ENCODE measurements at places on chromosomes 12 and 14.

- no peak for DNase-seq
Observed at GRCh38 chr14:29486132-29486531, 441.5 kb downstream of the PRKD1 start.

GRCh38 chr12:29051221-29051620 lies 97.9 kb upstream of the FAR2 start:
- no peak for DNase-seq

- no peak for DNase-seq
Observed at GRCh38 chr12:54036620-54037359, 3.9 kb downstream of the HOXC5 start.

DNA sequence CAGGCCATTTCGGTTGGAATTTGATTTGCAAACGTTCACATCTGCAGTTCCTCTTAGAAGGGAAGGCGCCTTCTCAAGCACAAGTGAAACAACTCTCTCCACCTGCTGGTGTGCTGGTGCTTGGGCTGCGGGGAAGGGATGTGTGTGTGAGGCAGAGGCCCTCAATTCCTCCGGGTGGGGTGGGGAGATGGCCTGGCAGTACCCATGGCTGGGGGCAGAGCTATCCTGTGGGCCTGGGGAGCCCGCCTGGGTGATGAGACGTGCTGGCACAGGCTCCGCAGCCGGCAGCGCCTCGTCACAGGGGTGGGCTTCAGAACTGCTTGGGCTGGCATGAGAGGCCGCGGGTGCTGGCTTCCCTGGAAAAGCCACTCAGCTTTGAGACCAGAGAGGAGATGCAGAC lies 28.9 kb upstream of the TDRD9 start:
- DNase-seq, result no peak

GRCh38 chr12:13211859-13212664 lies 15.5 kb downstream of the EMP1 start:
- DNase-seq, result peak; percentile 63

- DNase-seq, result no peak
Observed at GRCh38 chr12:18898470-18898869, 160.6 kb downstream of the CAPZA3 start.

DNA sequence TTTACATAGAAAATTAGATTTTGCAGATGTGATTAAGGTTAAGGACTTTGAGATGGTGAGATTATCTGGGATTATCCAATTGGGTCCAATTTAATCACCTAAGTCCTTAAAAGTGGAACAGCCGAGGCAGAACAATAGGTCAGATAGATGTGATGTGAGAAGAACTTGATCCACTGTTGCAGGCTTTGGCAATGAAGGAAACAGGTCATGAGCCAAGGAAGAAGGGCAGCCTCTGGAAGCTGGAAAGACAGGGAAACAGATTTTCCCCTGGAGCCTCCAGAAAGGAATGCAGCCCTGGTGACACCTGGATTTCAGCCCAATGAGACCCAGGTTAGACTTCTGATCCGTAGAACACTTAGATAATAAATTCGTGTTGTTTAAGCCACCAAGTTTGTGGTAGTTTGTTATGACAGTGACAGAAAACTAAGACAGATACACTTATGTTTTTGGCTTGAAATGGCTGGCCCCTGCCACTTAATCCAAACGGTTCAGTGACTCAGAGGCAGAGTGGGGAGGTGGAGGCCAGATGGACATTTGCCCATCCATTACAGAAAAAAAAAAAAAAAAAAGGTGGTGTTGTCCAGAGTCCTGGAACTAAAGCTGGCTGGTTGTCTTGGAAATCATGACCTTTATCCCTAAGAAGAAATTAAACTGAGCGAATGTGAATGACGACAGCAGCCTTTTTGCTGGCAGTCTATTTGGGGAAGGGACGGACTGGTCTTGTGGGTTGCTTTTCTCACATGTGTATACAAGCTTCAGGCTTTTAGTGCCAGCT lies 181.9 kb upstream of the NRXN3 start:
- DNase-seq, result no peak

DNA sequence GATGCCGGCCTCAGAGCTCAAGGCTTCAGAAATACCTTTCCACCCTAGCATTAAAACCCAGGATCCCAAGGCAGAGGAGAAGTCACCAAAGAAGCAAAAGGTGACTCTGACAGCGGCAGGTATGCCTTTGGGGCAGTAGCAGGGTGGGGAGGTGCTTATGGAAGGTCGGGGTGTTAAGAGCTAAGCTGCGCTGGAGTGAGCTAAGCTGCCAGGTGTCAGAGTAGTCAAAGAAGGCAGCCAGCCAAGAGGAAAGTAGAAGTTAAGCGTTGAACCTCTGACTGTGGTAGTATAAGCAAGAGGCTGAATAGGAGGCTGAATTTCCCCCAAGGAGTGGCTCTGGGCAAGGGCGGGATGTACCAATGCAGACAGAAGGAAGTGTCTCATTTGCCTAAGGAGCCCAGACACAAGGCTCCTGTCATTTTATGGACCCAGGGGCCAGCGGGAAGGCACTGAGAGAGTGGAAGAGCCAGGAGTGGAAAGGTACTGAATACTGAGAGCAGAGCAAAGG lies 29.2 kb downstream of the DYRK4 start:
- no peak for DNase-seq

DNA sequence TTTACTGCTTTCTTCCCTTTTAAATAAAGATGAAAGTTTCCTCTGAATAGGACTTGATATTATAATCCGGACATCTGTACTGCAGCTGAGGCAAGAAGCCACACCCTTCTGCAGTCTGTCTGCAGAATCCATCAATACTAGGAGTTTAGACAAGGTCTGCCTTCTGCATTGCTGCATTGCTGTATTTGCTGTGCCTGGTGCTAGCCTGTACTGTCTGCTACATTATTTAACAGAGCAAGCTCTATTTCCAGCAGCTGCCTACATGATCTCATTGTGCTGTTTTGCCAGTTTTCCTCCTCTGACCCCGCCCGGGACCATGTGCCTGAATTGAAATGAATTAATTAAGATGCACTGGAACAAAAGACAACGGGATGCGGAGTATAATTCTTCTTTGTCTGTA lies 1.7 kb downstream of the TUBA1A start:
- DNase-seq, result no peak

GRCh38 chr12:118418385-118419057 lies 42.2 kb downstream of the SUDS3 start:
- no peak for DNase-seq

DNA sequence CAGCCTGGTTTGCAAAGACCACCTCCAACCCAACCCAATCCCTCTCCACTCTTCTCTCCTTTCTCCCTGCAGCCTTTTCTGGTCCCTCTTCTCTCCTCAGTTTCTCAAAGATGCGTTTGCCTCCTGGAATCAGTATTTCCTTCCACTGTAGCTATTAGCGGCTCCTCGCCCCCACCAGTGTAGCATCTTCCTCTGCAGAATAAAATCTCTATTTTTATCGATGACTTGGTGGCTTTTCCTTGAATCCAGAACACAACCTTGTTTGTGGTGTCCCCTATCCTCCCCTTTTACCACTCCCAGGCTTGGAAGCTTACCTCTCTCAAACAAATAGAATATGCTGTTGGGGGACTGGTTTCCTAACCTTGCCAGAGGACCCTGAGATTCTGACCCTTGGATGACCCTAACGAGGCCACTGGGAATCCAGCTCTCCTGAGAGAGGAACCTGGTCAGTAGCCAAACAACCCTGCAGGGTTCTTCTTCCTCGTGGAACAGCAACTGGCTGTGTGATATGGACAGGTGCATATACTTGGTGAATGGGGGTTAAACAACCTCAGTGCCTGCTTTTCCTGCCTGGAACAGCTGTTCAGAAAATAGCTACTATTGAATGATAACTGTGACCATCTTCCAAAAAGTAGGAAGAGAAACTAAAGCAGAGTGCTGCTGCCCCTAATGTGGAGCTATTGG lies 4.4 kb downstream of the WNT1 start:
- DNase-seq, result no peak

GRCh38 chr12:40693207-40693821 lies 1.1 kb downstream of the CNTN1 start:
- no peak for DNase-seq

DNA sequence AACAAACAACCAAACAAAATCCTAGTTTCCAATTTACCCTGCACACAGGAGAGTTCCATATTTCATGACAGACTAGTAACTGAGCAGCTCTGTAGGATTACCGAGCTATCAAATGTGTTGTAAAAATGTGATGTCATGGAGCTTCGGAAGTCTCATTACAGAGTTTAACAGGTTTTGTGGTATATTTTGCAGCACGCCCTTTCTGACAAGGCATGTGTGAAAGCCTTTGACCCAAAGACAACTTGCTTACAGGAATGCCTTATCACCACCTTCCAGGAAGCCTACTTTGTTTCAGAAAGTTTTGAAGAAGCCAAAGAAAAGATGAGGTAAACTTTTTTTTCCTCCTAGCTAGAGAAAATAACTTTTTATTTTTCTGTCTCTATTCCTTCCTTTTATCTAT lies 92.4 kb downstream of the TPH2 start:
- DNase-seq, result no peak

DNA sequence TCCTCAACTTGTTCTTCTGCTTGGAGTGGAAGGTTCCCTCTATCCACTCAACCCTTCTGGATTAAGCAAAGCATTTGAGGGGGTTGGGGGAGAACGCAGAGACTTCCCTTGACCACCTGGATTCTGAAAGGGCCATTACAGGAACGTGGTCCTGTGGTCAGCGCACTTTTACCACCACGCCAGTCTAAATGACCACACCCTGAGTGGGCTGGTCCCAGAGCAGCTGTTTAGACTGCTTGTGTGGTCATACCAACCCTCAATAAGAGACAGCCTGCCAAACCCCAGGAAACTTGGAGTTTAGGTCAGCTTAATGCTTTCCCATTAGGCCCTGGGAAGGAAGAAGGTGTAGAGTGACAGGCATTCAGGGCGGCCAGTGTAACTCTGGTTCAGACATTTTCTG lies 165.5 kb upstream of the ATP2B1 start:
- DNase-seq, result no peak

DNA sequence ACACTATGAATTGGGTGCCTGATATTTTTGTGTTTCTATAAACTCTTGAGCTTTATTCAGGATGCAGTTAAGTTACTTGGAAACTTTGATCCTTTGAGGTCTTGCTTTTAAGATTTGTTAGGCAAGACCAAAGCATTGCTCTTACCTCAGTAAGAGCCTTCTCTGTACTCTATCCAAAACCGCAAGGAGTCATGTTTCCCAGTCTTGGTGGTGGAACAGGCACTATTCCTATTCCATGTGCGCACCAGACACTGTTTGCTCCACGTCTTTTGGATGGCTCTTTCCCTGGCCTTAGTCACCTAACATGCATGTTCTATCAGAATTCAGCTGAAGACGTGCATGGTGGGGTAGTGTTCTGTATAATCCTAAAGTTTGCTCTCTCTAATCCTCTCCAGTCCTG lies 23.5 kb downstream of the CSRP2 start:
- no peak for DNase-seq

GRCh38 chr14:102461490-102462338 lies 47.9 kb downstream of the ANKRD9 start:
- DNase-seq, result no peak

DNA sequence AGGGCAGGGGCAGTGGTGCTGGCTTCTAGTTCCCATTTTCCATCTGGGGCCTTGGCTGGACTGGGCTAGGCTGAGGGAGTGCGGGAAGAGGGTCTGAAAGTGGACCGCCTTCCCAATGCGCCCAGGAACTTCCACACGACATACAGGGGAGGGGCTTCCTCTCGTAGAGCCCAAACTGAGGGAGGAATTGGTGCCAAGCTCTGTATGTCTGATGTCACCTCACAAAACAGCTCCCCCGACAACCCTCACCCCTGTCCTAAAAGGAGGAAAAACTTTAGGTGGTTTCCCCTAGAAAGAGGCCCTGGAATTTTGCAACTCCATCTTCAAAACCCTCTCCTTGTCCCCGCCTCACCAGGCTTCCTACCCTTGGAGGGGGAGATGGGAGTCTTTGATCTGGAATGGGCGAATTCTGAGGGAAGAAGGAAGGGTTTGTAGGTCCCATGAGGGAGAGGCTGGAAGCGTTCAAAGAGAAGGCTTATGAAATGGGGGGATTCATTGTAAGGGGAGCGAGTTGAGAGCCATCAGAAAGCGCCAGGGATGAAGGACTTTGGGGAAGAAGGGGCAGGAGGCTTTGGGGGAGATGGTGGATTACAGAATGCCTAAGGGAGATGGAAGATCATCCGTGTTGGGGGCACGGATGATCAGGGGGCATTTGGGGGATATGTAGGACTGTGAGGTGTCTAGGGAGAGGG lies 844 bp downstream of the GLTP start:
- no peak for DNase-seq

- DNase-seq, result no peak
Observed at GRCh38 chr12:414859-415258, 13.4 kb downstream of the CCDC77 start.

DNA sequence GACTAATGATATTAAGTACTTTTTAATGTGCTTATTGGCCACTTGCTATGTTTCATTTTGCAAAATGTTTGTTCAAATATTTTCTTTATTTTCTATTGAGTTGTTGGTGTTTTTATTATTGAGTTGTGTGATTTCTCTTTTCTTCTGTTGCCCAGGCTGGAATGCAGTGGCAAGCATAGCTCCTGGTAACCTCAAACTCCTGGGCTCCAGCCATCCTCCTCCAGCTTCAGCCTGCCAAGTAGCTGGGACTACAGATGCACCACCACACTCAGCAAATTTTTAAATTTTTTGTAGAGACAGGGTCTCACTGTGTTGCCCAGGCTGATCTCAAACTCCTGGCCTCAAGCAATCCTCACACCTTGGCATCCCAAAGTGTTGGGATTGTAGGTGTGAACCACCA lies 199.2 kb downstream of the NOVA1 start:
- DNase-seq, result no peak

DNA sequence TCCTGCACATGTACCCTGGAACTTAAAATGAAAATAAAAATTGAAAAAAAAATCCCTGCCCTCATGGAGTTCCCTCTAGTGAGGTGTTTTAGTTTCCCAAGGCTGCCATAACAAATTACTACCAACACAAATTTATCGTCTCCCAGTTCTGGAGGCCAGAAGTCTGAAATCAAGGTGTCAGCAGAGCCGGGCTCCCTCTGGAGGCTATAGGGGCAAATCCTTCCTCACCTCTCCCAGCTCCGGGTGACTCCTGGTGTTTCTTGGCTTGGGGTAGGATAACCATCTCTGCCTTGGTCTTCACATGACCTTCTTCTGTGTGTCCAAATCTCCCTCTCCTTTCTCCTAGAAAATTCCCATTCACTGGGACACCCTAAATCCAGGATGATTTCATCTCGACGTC lies 50.1 kb downstream of the PLXNC1 start:
- no peak for DNase-seq

- DNase-seq, result no peak
Observed at GRCh38 chr12:121277374-121277759, 19.1 kb downstream of the CAMKK2 start.

- DNase-seq, result no peak
Observed at GRCh38 chr14:24735984-24736630, 102.1 kb upstream of the GZMB start.

- no peak for DNase-seq
Observed at GRCh38 chr12:5988088-5988487, 43.0 kb upstream of the ANO2 start.

GRCh38 chr12:49847161-49847560 lies 4.3 kb upstream of the BCDIN3D start:
- no peak for DNase-seq

DNA sequence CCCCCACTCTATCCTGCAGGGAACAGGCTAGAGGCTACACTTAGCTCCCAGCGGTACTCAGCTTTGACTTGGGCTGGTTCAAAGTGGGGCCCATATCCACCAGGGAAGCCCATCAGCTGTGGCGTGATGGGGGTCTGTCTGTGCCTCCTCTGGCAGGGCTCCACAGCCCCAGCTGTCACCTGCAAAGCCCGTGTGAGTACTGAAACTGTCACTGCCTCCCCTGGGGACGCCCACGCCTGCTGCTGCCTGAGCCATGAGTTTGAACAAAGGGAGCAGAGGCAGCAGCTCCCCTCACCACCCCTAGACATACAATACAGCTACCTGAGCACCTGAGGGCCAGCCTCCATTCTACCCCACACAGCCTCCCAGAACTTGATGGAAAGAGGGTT lies 5.0 kb downstream of the REM2 start:
- DNase-seq, result peak; percentile 35

All from activated T-cell treated with anti-CD3 and anti-CD28 coated beads for 24 hours (primary cell).